ENCODE measurements at places on chromosomes 16 and 17.

GRCh38 chr16:3328643-3329042 lies 23.3 kb downstream of the ZNF75A start:
- DNase-seq: no peak

DNA sequence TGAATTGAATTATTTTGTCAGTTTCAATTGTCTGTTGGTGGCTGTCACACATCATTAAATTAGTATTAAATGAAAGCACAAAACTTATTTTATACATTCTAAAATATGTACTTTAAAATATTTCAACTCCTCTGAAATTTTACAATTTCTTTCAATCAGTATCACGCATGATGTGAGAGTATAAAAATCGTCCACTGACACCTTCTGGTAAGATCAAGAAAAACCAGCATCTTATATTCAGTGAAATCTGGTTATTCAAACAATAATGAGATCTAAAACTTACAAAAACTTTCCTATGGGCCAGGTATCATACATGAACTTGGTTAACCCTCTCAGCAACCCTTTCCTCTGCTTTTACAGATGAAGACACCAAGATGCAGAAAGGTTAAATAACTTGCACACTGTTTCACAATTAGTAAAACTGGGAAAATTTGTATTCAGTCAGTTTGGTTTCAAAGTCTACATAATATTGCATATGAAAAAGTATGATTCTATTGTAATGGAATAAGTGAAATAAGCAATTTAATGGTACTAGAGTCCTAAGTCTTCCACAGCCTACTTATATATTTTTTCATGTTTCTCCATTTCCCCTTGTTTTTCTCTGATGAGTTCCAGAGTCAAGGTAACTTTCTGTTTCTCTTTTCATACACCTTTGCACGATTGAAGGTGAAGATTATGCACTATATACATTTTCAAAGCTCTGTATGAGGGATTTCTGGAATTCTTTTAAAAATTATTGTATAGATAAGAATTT lies 58.7 kb downstream of the EFCAB5 start:
- no peak for DNase-seq

GRCh38 chr17:75765981-75766380 lies 989 bp upstream of the GALK1 start:
- DNase-seq: no peak

DNA sequence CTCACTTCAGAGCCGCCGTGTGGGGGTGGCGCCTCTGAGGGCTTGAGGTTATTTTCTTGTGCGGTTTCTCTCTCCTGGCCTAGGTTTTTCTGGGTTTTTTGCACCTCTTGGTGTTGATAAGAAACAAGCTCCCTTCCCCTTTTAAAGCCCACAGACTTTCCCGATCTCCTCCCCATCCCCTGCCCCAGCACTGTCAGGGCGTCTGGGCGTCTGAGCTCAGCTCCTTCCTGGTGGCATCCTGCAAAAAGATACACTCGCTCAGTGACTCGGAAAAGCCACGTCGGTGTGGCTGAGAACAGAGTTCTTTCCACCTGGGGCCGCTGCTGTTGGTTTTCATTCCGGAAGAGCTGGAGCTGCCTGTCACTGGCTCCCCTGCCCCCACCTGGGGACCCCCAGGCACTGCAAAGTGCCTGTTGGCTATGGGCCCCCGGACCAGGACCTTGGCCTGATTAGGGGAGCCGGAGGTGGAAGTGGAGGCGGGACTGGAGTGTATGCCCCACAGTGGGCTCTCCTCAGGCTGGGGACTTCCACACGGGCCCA lies 14.5 kb downstream of the BAIAP2 start:
- DNase-seq: no peak

DNA sequence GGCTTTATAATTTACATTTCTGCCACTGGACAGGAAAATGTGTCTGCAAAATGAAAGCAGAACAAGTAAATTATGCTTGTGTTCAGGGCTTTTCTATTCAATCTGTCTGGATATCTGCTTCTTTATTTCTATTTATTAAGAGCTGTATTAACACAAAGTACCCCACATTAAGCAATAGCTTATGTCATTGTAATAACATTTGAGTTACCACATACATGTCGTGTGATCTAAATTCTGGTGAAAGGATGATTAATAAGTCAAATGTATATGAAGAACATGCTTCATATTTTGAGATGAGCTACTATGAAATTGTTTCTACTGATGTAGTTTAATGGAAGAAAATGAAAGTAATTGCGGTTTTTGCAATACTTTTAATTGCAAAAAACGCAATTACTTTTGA lies 238.2 kb downstream of the KCNJ2 start:
- no peak for DNase-seq

DNA sequence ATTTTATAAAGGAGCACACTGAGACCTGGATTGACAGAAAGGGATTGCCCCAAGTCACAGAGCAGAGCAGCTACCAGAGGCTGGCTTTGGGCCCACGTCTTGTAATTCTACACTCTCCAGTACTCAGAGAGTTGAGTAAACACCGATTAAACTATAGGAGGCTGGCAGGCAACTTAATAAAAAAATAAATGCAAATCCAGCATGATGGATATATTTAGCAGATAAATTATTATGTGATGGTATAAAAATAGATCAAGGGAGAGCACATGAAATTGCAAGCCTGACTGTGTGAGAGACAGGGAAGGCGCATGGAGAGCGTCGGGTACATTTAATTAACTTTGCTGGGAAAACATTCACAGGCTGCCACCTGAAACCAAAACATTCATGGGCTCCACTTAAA lies 87.7 kb upstream of the CCL2 start:
- no peak for DNase-seq

DNA sequence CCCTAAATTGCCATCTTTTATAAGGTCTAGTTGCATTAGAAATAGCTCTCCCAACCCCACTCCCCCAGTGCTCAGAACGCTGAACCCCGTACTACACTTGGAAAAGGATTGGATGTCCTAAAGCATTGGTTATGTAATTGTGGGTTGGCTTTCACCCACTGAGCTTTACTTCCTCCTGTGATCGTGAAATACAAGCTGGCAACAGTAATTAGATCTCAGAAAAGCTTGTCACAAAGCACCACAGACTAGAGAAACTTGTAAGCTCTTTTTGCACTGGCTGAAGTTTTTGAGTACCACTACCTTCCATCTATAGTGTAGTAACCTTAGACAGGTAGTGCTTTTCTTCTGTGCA lies 54.4 kb downstream of the SIAH1 start:
- no peak for DNase-seq

- no peak for DNase-seq
Measured at GRCh38 chr17:57158325-57158724, 73.3 kb downstream of the AKAP1 start.

- DNase-seq: no peak
Measured at GRCh38 chr17:60327134-60327900, 64.6 kb downstream of the USP32 start.

Data from stimulated activated CD4-positive, alpha-beta T cell treated with anti-CD3 and anti-CD28 coated beads, Interleukin-15, amount 100 ng/mL, for 48 hours (primary cell).